Stimulated activated CD4-positive, alpha-beta T cell treated with anti-CD3 and anti-CD28 coated beads, Interleukin-15, amount 100 ng/mL, for 1 hour (primary cell): ENCODE measurements at places on chromosomes 2 and 18.

DNA sequence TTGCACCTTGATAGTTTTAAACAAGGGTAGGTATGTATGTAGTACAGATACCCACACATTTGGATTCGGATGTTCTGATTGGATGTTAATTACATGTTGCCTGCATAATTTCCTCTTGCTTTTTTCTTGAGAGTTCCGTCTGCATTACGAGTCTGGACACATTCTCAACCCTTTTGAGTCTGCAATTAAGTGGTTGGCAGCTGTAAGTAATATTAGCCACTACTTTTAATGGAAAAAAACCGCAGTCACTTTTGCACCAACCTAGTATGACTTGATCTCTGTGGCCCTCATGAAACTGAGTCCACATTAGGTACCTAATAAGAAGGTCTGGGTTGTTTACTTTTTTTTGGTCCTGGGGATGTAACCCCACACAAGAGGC lies 217.3 kb downstream of the VAPA start:
- DNase-seq = no peak

- DNase-seq = no peak
Observed at GRCh38 chr2:125424266-125424785, 1231.6 kb upstream of the GYPC start.

- DNase-seq = no peak
Observed at GRCh38 chr18:50644807-50645206, 84.9 kb downstream of the MAPK4 start.

DNA sequence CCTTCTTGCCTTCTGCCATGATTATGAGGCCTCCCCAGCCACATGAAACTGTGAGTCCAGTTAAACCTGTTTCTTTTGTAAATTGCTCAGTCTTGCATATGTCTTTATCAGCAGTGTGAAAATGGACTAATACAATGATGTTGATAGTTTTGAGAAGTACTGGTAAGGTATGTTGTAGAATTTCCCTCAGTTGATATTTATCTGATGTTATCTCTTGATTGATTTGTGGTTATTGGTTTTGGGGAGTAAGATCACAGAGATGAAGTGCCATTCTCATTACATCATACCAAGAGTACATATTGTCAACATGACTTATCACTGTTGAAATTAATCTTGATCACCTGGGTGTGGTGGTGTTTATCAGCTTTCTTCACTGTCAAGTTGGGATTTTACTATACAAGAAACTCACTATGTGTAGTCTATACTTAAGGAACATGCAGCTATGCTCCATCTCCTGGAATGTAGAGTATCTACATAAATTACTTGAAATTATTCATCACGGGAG lies 5.1 kb upstream of the SPAG16 start:
- no peak for DNase-seq

DNA sequence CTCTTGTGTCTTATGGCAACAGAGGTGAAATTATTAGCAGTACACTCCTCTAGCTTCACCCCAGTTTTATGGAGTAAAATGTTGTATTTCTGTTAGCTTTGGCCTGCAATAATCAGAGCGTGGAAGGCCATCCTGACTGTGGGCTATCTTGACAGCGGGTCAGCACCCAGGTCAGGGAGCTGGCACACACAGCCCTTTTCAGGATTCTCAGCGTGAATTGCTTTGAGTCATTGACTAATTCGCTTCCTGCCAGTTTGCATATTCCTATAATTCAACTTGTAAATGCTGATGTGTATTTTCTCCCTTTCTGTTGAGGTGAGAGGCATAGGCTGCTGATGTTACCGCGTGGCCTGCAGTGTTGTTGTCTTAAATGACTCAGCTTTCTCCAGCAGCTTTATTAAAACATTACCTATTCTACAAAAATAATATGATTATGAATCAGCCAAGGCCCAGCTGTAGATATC lies 109.6 kb upstream of the EML6 start:
- DNase-seq = no peak

GRCh38 chr2:20303966-20304365 lies 46.7 kb downstream of the PUM2 start:
- DNase-seq = no peak

GRCh38 chr18:7273301-7273921 lies 42.5 kb downstream of the LRRC30 start:
- DNase-seq = no peak

DNA sequence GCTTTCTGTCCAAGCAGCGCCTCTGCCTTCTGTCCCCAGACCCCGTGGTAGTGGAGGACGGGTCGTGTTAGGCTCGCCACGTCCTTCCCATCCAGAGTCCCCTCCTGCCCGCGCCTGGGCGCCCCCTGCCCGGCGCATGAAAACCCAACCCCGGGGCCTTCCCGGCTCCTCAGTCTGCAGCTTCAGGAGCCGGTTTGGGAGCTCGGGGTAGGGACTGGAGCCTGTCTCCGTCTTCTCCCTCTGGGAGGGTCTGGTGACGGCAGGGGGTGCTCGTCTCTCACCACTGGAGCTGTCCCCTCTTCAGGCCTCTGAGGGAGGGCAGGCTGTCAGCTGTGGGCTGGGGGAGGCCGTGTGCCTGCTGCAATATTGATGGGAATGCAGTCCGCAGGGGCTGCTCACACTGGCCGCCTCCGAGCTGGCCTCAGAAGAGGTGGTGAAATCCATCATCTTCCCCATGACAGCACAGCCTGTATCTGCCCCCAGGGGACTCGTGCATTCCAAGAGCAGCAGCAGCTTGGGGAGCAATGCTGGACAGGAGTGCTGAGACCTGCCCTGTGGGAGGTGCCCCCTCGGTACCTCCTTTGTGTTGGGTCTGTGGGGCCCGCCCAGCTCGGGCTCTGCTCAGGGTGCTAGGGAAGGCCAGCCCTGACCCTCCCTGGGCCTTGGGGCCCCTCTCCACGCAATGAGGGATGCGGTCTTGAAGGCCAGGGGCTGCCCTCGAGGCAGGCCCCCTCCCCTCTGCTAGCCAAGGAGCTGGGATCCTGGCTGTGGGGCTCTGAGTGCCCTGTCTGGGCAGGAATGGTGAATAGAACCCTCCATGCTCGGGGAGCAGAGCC lies 17.8 kb upstream of the KLHL30 start:
- no peak for DNase-seq

DNA sequence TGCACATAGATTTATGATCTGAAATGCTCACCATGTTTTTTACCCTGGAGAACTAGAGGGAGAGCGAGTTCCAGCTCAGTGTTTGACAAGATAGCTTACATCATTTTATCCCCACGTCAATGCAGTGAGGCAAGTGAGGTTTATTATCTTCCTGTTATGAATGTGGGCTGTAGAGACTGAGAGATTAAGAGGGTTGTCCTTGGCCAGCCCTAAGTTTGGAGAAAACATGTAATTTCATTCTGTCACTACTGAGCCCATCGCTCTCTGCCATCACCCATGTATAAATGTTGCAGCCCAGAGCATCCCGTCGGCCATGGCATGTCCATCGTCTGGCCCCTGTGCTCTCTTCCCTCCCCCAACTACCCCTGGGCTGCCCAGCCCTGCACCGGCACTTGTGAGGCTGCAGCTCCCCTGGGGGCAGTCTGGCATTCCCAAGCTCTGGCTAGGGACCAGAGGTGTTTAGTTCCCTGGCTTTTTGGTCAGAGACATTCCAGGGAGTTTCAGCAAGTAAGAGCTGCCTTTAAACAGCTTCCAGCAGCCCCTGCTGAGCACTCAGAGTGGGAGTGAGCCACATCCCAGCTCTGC lies 136.7 kb downstream of the ANTXR1 start:
- no peak for DNase-seq

- no peak for DNase-seq
Observed at GRCh38 chr2:108855194-108855593, 68.6 kb downstream of the CCDC138 start.

GRCh38 chr2:201808027-201808426 lies 1.7 kb downstream of the CDK15 start:
- DNase-seq = no peak

GRCh38 chr2:45042401-45042800 lies 33.1 kb upstream of the SIX2 start:
- no peak for DNase-seq

GRCh38 chr2:238946318-238947242 lies 98.7 kb downstream of the TWIST2 start:
- no peak for DNase-seq

DNA sequence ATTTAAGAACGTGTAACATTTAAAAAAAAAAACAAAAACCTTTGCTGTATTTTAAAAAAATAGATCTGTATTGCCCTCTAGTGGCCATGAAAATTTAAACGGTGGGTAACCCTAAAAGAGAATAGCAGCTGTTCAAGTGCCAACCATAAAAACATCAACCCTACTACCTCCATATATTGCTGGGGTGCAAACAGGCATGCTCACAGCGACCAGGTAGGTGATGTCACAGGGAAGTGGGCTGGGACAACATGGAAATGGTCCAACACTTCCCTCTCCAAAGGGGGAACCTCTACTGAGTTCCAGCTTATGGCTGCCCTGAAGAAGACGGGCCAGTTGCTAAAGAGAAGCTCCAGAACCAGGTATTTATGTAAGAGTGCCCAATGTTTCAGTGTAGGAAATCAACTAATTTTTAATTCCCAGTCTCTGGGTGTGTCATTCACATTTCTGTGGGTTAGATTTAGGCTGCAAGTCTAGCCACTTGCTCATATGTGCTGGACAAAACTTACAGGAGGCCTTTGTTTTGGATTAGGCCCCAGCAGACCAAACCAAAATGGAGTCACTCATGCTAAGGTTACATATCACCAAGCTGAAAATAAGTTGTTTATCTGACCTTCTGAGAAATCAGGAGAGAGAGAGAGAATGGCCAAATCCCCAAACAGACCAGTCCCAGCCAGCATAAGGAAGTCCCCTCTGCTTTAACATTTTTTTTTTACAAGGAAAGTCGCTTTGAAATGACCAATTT lies 54.5 kb downstream of the SKA1 start:
- no peak for DNase-seq

GRCh38 chr2:1366546-1367134 lies 46.6 kb upstream of the TPO start:
- DNase-seq = no peak

- DNase-seq = no peak
Observed at GRCh38 chr2:109125593-109126500, 3.2 kb upstream of the SH3RF3 start.

DNA sequence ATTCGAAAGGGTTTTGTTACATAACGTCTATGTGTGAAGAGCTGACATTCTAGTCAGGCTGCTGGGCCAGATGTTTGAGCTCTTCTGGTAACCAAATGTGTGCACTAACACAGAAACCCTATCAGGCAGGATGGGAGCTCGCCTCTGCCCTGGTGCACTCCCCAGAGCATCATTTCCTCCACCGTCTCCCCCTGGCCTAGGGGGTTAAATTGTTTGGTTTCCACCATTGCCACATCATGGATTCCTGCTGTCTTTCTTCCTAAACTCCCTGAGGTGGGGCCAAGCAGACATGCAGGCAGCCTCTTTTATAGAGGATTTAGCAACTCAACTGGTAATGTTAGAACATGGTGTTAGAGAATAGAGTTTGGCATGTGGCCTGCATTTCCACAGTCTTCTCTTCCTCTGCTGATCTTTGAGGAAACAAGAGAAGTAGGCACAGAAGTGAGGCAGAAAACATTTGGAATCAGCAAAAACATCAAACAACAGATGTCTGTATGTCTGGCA lies 87.3 kb downstream of the ANTXR1 start:
- no peak for DNase-seq

GRCh38 chr2:201923436-201924328 lies 110.0 kb upstream of the FZD7 start:
- DNase-seq = no peak

DNA sequence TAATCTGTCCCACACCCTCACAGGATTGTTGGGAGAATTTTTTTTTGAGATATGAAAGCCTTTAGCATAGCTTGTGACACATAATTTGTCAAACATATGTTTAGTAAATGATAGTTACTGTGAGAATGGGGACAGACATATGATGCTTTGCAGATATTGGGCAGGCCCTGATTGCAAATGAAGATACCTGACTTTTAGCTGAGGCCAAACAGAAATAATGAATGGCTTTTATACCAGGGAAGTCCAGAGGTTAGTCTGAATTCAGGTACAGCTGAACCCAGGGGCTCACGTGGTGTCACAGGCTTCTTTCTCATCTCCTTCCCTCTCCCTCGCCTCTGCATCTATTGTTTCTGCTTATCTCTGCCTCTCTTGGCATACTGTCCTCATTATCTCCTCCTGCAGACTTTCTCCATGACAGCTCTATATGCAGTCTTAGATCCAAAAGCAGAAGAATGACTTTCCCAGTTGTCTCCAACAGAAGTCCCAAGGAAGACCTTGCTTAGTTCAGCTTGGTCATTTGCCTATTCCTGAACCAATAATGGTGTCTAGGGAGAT lies 4.9 kb upstream of the WNT10A start:
- DNase-seq = no peak

GRCh38 chr2:32363597-32363996 lies 6.8 kb downstream of the BIRC6 start:
- no peak for DNase-seq

DNA sequence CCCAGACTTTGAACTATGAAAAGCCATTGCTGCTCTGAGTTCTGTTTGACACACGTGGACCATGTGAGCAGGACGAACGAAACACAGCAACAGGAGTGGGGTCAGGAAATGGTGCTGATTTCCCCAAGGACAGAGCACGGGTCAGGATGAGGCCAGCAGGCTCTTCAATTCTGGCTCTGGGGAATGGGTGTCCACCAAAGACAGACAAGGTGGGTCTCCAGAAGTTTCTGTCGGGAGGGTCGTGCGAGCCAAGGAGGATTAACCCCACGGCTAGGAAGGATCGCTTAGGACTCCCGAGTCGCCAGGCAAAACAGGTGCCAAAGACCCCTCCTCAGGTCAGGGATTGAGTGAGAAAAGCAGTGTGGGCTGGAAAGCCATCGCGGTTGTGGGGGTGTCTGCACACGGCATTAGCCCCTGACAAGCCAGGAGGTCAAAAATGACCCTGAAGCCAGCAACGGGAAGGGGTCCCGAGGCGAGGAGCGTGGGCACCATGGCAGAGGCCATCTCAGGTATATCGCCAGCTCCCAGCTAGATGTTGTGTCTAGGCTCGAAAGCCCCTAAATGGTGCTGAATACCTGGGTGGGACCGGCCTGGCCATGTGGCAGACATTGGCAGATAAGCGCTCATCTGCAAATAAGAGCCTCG lies 213.9 kb upstream of the SALL3 start:
- no peak for DNase-seq

DNA sequence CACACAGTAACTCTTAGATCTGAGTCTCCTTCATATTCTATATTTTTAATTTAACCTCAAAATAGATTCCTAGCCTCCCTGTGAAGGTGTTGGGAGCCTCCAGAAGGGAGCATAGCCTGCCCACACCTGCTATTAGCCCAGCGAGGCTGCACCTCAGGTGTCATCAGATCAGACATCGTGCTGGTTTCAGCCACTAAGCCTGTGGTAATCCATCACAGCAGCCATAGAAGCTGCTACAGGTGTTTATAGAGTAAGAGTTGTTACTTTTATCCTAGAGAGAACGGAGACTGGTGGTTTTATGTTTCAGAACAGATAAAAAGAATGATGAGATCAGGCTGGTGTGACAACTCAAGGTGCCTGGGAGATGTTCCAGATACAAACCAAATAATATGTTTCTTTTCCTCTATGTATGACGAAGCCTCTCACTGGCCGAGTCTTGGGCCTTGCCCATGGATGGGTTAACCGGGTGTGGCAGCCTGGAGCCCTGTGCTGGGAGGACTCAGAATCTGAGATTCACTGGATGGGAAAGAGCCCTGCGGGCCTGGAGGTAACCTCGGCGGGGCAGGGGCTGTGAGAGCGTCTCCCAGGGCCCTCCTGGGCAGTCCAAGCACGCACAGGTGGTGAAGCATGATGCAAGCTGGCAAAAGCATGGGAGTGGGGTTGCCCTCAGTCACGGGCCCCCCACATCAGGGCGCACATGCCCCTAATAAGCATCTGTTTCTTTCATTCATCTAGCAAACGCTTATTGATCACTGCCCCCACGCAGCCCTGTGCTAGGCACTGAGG lies 73.7 kb downstream of the MRPS9 start:
- DNase-seq = no peak
